IPS-NIHi11 (cell line): ENCODE measurements at places on chromosomes 7 and 10.

DNA sequence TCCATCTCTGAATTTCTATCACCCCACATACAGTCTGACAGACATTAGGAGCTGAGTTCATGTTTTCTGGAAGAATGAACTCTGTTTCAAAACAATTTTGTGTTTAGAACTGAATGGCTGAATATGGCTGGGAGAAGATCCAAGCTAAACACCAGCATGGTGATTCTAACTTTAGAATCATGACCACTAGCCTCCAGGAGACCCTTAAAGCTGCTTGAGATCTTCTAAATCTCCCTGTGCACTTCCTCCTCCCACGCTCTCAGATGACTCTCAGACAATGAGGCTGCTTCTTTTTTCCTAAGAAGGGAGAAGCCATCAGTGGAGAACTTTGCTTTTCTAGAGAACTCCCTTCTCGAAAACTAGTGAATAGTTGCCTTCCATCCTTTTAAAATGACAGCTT is 711.2 kb downstream of the GRID1 start:
- DNase-seq = no peak

DNA sequence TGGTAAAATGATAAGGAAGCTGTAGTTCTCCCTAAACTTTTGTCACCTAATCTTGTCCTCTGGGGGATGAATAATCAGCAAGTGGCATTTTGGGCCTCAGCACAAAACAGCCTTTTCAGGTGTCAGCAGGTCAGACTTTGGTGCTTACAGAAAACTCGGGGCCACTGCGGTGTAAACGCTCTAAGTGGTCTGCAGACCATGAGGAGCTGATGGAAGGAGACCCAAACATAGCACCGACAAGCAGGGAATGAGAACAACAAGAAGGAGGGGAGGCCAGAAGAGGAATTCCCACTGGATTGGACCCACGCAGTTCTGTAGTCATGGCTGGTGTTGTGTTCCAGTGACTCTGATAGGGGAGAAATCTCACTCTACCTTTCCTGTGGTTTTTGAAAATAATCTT is 45.4 kb downstream of the RAMP3 start:
- no peak for DNase-seq

- DNase-seq = no peak
Measured at GRCh38 chr10:130435961-130436360, 299.8 kb downstream of the GLRX3 start.

DNA sequence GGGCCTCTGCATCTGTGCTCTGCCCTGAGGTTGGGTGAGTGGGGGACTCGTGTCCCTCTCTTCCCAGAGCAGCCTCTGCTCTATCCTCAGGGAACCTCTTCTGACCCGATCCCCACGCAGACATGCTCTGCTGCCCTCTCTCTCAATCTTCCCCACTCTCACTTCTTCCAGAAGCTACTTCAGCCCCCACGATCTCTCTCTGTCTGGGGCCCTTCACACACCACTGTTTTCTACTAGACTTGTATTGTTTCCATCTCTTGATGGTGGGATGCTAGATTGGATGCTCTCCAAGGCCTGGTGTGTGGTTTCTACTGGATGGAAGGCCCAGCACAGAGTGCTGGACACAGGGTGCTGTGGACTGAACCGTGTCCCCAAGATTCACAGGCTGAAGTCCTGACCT is 10.0 kb downstream of the MGMT start:
- DNase-seq = no peak

- DNase-seq = no peak
Measured at GRCh38 chr7:40733578-40733977, 598.8 kb downstream of the SUGCT start.

DNA sequence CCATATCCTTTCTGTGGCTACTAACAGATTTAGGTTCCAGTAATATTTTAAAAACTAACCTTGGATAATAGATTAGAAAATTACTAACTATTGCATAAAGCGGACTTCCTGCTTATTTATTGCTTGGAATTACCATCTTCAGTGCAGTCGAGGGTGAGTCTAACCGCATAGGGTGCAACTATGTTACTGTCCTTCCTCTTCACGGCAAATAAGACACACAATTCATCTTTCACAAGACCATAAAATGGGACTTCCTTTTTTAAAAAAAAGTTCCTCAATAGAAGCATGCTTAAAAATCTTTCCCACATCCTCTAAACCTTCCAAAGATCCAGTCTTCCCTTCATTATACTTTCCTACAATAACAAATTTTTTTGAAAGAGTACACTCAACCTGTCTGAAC is 2.1 kb downstream of the SLC25A40 start:
- DNase-seq = no peak

DNA sequence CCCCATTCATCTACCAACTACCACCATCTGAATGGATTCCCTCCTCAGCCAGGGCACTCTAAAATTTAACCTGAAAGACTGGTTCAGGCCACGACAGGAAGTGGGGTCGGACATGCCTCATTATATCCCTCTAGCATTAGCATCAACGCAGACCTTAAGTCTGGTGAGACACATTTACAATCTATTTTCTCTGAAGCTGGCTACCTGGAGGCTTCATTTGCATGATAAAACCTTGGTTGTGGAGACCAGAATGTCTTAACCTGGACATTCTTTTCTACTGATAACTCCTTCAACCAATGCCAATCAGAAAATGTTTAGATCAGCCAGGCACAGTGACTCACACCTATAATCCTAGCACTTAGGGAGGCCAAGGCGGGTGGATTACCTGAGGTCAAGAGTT is 42.3 kb downstream of the SVOPL start:
- DNase-seq = no peak

DNA sequence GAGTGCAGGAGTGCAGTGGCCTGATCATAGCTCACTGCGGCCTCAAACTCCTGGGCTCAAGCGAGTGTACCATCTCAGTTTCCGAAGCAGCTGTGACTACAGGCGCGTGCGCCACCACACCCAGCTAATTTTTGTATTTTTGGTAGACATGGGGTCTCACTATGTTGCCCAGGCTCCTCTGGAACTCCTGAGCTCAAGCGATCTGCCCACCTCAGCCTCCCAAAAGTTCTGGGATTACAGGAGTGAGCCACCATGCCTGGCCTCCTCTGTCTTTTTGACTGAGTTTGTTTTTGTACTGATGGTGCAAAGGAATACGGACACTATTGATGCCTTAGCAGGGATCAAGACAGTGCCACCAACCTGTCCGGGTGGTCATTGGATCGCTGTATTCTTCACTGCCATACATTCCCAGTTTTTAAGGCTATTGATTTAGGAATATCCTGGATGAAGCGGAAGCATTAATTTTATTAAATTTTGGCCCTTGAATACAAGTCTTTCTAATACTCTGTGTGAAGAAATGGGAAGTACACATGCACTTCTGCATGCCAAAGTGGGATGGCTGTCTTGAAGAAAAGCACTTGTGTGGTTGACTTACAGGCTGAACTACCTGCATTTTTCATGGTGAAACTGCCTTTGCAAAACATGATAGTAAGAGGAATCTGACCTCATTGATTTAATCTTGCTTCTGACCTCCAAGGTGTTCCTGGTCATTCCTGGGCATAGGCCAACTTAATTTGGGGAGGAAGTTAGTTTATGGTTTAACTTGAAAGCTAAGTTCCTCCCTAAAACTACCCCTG is 2.1 kb upstream of the CUL2 start:
- DNase-seq = no peak

DNA sequence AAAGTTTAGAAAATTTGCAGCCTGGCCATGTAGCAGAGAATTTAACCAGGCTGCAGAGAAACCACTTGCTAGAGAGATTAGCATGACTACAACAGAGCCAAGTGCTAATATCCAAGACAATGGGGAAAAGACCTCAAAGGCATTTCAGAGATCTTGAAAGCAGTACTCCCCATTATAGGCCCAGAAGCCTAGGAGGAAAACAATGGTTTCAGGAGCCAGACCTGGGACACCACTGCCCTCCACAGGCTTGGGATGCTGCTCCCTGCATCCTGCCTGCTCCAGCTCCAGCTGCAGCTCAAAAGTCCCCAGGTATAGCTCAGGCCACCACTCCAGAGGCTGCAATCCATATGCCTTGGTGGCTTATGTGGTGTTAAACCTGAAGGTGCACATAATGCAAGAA is 101.5 kb upstream of the TMEM72 start:
- peak; percentile 79 for DNase-seq

DNA sequence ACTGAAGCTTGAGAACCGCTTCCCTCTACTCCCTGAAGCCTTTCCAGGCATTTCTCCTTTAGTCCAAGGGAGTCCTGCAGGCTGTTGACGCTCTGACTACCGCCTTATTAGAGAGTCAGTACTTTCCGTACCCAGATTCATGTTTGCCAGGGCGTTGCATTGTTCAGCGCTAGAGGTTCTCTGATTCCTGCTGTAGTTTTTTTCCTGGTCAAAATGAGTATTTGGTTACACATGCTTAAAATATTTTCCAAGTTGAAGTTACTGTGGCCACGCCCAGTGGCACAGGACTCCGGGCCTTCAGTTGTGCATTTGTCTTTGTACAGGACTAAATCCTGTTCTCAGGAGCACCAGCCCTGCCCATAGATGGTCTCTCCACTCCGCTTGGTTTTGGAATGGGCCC is 7.9 kb downstream of the MTURN start:
- DNase-seq = no peak

DNA sequence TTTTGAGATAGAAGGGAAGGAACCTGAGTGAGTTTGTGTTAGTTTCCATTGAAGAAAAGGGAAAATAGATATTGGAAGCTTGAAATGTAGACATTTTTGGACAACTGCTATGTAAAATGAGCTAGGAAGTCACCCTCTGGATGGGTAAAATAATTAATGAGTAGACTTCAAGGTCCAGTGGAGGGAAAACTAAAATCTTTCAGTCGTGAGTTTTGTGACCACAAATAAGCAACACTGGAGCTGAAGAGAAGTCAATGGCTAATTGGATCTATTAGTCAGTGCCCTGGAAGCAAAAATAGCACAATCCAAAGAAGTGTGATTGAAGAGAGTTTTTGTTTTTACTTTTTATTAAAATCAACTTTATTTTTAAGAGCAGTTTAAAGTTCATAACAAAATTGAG is 123.4 kb downstream of the MYO3A start:
- no peak for DNase-seq

DNA sequence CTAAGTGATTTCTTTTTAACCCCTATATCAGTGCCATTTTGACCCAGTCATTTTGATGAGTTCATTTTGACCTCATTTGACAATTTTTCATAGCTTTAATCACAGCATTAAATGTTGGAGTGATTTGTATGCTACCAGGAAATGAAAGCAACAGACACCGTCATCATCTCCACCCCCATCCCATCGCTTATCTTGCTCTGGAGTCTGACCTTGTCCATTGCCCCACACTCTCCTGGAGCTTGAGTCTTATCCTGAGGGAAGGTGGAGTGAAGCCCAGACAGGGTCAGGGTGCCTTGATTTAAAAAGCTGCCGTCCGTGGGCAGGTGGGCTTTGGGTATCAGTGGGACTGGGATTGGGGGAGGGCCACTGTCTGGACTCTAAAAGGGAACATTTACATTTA is 94.7 kb upstream of the JCAD start:
- DNase-seq = no peak

GRCh38 chr7:158244873-158245723 is 342.5 kb downstream of the PTPRN2 start:
- no peak for DNase-seq

DNA sequence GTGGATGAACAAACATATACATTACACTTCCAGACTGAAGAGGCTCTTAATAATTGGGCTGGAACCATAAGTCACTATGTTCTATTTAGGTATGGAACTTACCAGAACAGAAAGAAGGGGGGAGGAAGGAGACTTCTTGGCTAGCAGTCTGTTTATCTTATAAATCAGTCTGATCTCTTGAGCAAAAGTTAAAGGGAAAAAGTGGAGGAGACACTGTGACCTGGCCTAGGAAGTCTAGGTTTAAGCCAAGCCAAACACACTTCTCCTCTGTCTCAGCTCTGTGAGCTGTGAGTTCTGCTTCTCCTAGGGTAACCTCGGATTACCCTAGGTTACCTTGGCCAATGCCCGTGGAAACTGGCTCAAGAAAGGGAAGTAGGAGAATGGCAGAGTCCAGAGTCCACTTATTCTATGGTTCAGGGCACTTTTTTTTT is 95.2 kb downstream of the PFKFB3 start:
- DNase-seq = no peak

DNA sequence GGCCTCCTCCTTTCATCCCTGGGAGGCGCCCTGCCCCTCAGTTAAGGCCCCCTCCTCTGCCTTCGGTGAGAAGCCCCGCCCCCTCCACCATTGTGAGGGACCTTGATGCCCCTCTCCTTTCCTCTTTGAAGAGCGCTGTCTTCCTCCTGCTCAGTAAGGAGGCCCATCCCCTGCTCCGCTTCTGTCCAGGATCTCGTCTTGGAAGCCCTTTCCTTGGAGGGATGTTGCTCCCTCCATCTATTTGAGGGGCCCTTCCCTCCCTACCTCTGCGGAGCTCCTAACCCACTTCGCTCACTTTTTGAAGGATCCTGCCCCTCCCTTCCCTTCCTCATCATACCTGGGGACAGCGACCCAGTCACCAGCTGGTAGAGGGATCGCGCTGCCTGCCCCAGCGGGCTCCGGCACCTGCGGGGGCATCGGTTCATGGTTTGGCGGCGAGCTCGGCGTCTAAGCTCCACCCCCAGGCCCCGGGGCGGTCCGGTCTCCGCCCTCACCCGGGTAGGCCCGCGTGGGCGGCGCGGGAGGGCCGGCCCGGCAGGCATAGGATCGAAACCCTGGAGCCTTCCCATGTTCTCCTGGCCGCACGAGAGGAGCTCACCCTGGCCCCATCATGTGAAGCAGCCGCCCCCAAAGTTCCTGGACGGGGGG is 4.1 kb downstream of the KCNIP2 start:
- peak; percentile 81 for DNase-seq
